OCI-M1 (cell line): ENCODE measurements at places on chromosomes 11 and 22.

DNA sequence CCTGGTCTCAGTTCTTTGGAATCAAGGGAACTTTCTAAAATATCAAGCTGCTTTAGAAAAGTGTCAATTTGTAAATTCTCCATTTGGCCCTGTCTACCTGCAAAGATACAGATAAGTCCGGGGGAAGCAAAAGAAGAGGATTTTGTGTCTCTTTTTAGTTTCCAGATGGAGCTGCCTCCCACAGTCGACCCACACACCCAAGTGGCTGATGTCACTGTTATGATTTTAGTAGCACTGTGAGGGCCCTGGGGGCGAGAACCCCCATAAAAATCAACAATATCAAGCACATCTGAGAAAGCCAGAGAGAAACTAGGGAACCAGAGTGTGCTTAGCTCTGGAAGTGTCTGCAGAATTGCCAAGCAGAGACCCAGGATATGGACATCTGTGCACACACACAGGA, 212.7 kb downstream of the LARGE1 start:
- no peak for DNase-seq

GRCh38 chr11:17933708-17934107, 79.1 kb downstream of the SERGEF start:
- no peak for DNase-seq

DNA sequence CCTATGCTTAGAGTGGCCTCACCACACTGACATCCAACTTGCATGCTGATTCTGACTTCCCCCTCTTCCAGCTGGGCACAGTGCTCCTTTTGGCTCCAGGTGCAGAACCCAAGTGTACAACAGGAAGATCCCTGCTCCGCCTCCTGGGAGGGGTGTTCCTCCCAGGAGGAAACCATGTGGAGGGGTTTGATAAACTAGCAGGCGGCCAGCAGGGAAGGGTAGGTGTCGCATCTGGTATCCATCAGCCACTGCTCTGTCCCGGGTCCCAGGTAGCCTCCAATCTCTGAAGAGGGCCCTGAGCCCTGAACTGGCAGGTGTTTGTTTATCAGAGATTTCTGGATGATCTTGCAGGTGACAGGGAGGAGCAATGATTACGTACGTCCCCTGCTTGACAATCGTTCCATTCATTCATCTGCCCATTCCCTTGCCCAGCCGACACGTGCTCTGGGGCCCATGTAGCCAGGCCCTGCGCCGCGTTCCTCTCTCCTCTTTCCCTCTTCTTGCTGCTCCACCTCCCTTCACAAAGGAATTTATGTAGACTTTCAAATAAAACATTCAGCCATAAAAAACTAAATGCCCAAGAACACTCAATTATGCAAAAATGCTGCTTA, 41.2 kb upstream of the MICAL2 start:
- DNase-seq: no peak

DNA sequence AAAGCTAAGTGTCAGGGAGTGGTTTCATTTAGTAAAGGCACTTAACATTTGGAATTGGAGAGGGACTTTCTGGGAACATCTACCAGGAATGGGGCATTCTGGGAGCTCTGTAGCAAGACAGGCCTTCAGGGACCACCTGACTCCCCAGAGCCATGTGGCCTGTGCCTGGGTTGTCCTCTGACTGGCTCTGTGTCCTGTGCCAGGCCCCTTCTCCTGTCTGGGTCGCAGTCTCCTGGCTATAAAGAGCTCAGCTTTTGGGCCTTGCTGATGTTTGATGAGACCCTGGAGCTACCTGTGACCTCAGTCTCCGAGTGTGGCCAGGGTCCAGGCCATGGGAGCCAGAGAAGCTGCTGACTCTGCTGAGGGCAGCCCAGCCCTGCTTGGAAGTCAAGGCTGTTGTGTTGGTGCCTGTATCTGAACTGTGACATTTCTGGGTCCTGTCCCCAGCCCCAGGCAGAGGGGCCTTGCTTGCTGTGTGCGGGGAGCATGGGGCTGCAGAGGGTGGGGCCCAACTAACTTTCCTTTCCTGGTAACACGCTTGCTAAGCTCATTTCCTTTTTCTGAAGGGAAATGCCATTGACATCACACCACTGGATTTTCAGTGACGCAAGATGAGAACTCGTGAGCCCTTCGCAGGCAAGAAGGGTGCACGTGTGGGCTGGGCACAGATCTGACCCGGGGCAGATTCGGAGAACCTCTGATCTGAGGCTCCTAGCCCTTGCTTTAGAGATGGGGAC, 41.3 kb downstream of the LRRC32 start:
- DNase-seq: no peak

DNA sequence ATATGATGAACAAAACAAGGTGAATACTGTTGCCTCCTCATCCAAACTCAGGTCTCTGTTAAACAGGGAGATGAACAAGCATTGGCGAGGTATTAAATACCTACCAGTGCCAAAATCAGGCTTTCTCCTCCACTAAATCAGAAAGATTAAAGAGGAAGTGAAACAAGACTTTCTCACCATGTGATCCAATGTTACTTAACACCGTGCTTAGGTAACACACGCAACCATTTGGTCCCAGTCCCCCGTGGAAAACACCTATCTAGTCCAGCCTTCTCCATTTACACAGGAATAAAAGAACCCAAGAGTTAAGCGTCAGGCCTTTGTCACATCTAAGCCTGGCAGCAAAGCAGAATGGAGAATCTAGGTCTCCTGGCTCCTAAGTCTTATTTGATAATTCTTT, 34.5 kb downstream of the TENM4 start:
- peak; percentile 65 for DNase-seq
